ENCODE measurements at places on chromosomes 4 and X.

GRCh38 chrX:44261286-44261685 is 82.2 kb downstream of the EFHC2 start:
- no peak for DNase-seq

GRCh38 chr4:112213091-112213490 is 18.5 kb upstream of the AP1AR start:
- no peak for DNase-seq

DNA sequence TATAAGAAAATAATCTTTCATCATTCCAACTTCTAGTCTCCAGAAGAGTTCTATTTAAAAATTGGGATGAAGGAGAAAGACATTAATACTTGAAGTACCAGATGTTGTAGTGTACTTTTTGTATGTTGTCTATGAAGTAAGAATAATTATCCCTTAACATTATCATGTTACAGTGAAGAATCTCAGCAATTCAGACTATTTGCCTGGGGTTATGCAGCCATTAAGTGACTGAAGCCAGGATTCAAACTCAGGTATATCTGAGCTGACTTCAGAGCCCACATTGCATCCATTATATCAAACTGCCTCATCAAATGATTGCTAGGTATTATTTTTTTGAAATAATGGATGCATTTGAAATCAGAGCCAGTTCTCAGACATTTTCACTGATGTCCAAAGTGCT is 76.1 kb upstream of the FHDC1 start:
- DNase-seq: no peak

DNA sequence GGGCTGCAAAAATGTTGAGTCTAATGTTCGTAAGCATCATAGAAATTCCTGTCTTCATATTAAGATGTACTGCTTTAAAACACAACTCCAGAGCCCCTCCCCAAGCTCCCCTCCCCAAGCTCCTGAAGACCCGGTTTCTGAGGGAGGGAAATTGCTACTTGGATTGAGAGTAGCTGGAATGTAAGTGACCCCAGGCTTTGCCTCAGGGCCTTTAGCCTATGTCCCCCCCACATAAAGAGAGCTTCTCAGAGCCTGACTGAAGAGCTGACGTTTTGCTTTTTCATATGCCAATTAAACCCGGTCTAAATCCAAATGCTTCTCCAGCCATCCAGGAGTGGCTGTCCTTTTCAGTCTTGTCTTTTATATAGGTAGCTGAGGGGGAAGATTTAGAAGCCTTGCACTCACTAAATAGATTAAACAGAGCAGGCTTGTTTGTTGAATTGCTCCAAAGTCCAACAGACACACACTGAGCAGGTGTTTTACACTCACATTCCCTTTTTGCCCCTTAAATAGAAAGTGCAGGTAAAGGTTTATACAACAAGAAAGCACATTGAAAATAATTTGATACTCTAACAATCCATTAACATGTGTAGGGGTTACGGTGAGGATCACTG is 19.6 kb downstream of the ARX start:
- DNase-seq: no peak

DNA sequence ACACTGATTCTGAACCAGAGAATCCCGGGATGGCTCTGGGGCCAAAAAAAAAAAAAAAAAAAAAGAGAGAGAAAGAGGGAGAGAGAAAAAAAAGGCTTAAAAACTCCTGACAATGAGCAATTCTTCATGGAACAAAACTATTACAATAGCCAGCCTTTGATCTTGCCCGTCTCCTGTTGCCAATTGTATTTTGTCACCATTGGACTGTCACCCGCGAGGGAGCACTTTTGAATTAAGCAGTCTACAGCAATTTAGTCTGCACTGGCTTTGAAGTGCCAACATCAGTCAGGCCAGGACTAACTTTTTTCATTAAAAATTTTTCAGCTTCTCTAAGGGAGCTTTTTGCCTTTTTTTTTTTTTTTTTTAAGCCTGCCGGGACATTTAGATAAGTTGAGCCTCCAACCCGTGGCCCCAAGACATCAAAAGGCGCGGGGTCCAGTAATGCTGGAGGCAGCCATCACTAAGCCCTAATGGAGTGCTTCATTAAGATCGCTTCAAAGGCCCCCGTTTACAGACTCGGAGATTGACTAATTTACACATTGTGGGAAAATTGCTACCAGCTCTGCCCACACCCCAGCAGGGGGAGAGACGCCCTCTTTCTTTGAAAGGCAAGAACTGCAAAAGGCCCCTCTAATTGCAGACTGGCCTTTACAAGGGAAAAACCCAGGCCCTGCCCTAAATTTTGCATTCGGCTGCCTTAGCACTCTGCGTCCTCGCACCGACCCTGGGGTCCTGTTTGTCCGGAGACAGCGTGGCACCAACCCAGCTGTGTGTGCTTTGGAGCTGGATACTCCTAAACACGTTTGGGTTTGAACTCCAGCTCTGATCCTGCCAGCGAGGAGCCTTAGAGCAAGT is 98.1 kb upstream of the MSX1 start:
- no peak for DNase-seq

- DNase-seq: no peak
These were observed 119.5 kb upstream of the EPHA5 start for GRCh38 chr4:65789805-65790204.

DNA sequence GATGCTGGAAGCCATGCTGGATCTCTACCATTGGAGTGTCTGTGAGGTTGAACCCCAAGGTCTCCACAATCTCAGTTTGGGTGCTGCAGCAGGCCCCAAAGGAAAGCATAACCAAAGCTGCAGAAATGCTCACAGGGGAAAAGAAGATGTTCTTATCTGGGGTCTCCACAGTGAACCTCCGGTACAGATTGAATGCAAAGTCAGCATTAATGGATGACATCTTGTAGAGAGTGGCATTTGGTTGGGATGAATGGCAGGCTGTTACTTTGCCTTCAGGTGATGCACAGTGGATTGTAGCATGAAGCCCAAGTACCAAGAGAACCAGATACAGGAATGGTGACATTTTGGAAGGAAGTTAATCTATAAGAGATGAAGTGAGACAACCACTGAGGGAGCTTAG is 1.8 kb downstream of the SERPINA7 start:
- no peak for DNase-seq

- DNase-seq: no peak
These were observed 688.6 kb downstream of the SH3BGRL start for GRCh38 chrX:81890521-81890920.

GRCh38 chr4:45846016-45846415 is 277.8 kb downstream of the GABRG1 start:
- DNase-seq: no peak

DNA sequence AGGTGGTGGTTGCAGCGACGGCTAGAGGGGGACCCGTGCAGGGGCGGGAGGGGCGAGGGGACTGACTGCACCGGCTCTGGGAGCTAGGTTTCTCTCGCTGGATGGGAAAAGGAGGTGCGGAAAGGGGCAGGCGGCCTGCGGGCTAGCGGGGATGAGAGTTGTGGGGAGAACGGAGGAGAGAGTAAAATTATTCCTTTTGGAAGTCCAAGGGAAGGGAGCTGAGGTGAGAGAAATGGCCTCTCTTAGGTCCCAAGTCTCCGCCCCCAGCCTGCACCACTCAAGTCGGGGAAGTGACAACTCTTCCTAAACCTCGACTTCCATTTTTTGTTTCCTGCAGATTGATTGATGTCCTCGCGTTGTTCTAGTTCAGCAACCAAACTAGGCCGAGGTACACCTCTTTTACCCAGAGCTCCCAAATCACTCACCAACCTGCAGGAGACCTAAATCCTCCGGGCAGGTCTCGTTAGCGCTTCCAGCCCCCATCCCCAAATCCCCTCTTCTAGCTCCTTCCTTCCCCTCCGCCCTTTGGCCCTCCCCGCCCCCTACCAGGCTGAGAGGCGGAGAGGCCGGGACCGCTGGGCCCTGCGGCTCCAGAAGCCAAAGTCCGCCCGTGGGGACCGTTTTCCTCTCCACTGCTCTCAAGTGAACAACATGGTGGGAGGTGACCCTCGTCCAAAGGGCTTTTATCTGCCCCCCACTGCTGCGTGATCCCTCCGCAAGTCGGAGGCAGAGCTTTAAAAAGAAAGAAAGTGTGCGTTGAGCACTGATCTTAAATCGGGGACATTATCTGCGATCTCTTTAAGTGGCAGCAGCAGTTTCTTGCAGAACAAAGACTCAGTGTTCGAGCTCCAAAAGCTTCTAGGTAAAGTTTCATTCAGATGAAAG is 7.3 kb downstream of the PITX2 start:
- no peak for DNase-seq

DNA sequence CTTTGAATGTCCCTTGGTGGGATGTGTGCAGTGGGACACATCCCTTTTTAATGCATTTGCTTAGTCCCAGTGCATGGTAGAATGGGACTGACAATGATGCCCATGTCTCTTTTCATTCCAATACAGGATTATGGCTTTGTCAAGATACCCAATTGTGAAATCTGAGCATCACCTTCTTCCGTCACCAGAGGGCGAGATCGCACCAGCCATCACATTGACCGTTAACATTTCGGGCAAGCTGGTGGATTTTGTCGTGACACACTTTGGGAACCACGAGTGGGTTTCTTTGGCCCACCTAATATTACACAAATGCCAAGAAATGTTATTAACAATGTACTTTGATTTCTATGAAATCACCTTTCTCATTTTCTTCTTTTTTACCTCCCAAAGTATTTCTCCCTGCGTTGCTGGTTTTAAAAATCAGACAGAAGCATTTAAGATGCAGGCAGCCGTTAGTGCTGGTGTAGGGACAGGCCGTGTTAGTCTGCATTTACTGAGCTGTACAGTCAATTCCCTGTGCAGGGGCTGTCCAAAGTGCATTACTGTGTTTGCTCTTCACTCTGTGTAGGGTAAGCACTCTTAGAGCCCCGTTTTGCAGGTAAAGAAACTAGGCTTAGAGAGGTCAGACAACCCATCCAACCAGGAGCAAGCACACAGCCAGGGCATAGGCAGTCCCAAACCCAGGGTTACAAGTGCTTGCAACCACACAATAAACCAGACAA is 46.5 kb downstream of the CWH43 start:
- DNase-seq: no peak

GRCh38 chr4:96755569-96756484 is 915.9 kb downstream of the PDHA2 start:
- no peak for DNase-seq

DNA sequence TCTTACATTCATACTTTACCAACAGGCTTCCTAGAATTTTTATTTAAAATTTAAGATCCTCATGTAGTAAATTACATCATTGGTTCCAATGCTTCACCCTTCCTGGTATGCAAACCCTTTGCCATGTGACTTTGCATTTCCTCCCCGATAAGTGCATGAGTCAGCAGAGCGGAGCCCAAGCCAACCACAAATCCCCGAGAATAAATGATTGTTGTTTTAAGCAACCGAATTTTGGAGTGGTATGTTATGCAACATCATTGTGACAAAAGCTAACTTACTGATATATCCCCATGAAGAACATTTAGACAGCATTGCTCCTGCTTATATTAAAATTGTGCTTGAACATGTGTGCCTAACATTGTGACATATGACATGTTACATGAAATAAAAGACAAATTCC is 199.4 kb upstream of the DDX53 start:
- DNase-seq: no peak

DNA sequence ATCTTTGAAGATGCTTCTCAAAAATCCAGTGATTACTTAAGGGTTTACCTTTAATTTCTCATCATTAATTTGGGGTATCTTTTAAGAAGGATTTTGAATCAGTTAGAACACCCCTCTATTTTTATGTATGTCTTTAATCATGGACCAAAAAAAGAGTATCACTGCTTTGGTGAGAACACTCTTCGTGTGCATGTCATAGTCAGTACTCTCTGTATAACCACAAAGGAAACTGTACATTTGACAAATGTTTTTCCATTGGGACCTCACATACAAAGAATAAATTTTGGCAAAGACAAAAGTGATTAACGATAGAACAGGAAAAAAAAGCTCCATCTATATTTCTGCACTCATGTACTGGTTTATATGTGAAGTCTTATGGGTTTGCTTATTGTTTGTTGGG is 31.3 kb downstream of the FAM241A start:
- no peak for DNase-seq

DNA sequence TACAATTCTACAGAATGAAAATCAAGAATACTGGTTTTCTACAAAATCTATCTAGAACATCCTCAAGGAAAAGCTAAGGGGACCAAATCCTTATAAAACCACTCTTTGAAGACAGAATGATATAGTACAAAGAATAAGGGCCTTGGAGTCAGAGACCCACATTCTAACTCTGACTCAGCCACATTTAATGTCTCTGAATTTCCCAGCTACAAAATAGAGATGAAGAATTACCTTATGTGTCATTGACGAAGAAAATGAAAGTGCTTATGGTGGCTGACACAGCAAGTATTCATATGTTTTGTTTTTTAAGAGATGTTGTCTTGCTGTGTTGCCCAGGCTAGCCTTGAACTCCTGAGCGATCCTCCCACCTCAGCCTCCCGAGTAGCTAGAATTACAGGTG is 35.9 kb upstream of the CXorf38 start:
- DNase-seq: no peak

DNA sequence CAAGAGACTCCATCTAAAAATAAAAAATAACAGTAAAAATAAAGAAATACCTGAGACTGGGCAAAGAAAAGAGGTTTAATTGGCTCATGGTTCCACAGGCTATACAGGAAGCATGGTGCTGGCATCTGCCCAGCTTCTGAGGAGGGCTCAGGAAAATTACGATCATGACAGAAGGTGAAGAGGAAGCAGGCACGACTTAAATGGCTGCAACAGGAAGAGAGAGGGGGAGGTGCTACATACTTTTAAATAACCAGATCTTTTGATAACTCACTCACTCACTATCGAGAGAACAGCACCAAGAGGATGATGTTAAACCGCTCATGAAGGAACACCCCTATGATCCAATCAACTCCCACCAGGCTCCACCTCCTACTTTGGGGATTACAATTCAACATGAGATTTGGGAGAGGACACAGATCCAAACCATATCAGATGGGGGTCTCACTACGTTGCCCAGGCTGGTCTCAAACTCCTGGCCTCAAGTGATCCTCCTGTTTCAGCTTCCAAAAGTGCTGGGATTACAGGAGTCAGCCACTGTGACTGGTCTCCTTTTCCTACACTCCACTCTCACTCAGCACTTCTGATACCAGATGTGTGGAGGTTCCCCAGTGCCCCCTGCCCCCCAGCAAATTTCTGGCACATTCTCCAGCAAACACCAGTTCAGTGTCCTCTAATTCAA is 11.9 kb upstream of the ZNF157 start:
- DNase-seq: no peak

GRCh38 chrX:136195247-136195646 is 47.9 kb downstream of the FHL1 start:
- DNase-seq: no peak

GRCh38 chr4:16636912-16637630 is 261.4 kb downstream of the LDB2 start:
- DNase-seq: no peak

DNA sequence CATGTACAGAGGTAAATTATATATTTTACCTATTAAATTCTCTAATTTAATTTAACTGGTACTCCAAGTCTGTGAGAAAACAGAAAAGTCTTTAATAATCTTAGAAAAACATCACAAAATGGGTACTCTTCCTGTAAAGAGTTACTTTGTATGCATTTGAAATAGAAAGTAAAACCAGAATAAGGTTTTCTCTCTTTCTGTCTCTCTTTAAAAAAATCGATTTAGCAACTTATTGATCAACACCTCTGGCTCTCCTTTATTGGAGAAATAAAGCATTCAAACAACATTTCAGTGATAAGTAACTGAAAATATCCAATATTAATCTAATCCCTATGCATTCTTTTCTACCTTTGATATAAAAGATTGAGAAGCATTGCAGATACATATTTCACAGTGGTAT is 27.4 kb downstream of the ATOH1 start:
- DNase-seq: no peak

Measured in D721Med (cell line).